Pulmonary artery endothelial cell (primary cell): ENCODE measurements at places on chromosomes 13 and 19. TPM values are rescaled to one million over a fixed set of nuclear protein-coding genes. Genes with fewer than 3 reads are reported as not detected.

NPHS1 gene
- total RNA-seq, result not detected in 2 replicates

GRCh38 chr19:5677580-5677979, 2.7 kb downstream of the MICOS13 start:
- DNase-seq, result no peak

DNA sequence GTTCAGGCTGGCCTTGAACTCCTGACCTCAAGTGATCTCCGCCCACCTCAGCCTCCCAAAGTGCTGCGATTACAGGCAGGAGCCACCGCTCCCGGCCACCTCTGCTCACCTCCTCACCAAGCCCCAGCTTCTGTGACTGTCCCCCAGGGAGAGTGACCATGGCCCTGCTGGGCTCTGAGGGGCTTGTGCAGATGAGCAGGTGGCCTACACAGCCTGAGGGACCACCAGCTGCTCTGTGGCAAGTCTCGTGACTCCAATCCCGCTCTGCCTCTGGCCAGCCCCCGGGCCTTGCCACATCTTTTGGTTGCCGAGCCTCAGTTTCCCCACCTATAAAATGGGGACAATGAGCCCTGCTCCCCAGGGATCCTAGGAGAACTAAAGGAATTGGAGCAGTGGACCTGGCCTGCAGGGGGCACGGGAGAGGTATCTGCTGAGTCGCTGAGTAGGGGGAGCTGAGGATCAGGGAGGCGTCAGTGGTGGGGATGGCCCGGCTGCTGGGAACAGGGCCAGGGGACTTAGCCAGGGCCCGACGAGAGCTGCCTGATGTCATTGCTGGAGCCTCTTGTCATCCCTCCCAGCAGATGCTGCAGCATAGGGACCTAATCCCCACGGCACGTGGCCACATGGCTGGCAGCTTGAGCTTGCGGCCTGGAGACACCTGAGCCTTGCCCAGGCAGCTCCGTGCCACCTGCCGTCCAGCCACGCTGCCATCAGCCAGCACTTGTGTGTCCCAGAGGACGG, 74.7 kb downstream of the GADD45B start:
- DNase-seq, result no peak

DNA sequence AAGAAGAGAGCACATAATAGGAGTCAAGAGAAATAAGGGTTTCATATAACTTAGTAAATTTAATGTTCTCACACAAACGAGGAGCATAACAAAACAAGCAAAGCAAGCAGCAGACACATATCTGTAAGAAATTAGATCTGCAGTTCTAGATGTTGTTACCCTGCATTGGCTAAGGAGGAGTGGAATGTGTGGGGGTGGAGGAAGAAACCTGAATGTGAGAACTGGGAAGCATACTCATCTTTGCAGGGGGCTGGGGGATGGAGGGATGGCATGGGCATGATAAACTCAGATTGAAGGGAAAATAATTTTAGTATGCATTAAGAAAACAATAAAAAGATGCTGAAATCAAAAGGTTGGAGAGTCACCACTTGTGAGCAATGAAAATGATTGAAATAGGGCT, 255.0 kb downstream of the LIG4 start:
- no peak for DNase-seq

DNA sequence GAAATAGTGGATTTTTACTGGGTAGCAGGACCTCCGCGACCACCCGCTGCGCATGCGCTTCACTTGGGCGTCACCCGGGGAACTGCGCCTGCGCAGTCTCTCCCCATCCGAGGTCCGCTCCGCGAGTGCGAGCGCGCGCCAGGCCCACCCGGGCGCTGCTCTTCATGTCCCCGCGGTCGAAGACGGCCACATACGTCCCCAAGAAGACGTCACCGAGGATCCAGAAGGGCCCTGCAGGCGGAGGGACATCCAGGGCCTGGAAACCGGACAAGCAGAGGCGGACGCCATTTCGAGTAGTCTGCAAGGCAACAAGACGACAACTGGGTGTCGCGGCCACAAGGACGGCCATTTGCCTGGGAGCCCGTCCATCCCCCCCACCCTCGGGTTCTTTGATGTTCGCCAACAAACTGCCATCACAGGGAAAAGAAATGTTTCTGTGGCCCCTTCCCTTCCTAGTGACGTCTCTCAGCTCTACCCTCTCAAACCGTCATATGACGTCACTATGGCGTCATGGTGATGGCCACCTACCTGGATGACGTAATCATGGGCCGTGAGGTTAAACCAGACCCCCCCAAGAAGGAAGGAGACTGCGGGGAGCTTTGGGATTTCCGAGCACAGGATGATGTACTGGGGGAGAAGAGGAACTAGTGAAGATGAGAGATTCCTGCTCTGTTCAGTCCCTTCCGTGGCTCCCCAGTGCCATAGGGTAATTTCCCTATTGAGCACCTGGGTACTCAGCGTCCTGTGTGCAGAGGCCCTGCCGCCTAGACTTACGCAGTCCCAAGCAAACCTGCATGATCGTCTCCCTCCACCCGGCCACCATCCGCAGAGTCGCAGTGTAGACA, 6.7 kb downstream of the NAPSA start:
- no peak for DNase-seq

- DNase-seq, result no peak
Measured at GRCh38 chr13:58151452-58151851, 519.9 kb downstream of the PCDH17 start.

DNA sequence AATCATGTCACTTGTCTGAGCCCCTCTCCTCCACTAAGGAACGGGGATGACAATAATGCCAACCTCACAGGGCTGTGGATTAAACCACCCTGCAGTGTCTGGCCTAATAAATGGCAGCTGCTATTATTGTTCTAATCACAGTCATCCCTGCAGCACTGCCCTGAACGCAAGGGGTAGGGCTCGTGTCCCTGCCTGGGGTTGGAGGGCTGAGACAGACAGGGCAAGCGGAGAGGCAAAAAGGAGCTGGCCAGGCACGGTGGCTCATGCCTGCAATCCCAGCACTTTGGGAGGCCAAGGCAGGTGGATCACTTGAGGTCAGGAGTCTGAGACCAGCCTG, 10.2 kb upstream of the KPTN start:
- no peak for DNase-seq

IL27RA gene
- total RNA-seq, result 4.1 and 8.6 TPM in 2 replicates

DNA sequence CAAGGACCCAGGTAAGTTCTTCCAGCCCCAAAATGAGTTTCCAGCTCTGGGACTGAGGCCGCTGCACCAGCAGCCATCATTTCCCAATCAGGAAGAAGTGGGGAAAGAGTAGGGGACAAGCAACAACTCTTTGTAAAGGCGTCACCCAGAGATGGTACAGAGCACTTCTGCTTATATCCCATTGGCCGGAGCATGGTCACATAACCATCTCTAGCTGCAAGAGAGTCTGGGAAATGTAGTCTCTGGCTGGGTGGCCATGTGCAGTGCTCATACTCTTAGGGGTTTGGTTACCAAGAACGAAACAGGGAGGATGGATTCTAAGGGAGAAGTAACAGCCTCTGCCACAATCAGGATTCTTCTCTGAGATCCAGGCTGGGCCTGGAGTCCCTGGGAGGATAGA, 26.3 kb downstream of the CKM start:
- DNase-seq, result no peak

DNA sequence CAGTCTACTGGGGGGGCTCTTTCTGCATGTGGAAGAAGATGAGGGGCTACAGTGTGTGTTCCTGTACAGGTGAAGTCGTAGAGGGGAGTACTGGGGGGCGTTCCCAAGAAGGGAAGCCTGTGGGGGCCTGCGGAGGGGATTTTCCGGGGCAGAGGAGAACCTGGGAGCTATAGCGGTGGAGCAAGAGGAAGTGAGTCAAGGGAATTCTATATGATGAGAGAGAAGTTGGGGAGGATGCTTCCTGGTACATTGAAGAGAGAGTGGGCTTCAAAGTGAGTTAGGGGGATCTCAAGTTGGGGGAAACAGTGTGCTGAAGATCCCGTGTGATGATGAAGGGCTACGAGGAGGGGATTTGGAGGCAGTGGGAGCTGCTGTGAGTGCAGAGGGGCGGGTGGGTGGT, 1.9 kb upstream of the CACNG8 start:
- no peak for DNase-seq

DNA sequence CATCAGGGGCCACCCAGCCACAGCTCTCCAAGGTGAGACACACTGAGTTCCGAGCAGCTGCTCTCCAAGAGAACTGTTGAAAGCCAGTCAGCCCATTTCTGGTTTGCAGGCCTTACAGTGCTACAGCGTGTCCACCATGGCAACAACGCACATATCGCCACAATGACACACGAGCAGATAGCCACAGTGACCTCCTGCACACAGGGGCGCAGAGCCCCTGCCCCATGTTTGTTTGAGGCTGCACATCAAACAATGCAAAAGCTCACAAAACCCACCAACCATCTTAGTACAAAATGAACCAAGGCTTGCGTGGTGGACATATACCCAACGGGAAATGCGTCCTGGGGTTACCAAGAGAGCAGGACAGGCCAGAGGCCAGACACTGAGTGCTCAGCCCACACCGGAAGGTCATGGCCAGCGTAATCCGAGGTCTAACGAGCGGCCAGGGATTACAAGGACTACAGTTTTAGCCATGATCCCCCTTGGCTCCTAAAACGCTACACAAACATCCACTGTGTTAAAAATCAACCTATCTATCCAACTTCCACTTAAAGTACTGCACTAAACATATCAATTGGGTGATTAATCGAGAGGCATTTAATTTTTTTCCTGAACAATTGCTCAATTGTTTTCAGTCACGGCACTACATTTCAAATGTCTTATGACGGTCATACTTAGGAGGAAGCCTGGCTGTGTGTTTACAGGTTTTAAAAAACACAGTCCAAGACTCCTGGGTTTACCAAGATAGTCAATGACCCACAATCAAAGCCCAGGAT, 56.0 kb downstream of the STK24 start:
- no peak for DNase-seq

DNA sequence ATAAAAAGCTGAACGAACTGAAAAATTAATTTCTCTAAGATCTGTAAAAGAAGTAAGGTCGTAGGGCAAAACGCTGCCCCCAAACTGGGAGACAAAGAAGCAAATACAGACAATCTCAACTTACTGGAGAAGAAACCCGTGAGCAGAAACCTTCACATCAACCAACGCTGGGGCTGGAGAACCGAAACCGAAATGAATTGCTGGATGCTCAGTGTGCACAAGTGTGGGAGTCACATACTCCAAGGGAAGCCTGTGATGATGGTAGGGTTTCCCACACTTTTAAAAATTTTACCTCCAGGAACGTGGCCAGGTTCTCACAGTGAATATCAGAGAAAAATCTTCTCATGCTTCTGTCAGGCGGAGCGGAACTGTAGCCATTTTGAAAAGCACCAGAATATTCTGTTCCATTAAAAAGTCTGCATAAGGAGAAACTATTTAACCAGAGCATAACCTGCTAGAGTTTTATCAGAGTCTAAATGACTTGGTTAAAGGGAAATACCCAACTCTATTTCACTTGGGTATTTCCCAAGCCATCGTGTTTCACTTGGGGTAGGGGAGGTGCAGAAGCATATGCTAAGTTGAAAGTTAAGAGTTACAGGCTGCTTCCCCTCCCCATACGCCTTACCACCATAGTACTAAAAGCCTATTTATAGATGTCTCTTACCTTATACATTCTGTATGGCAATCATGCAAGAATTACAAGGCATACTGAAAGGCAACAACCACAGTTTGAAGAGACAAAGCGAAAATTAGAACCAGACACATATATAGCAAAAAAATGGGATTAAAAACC, 110.5 kb upstream of the SLITRK1 start:
- no peak for DNase-seq

KLK14 gene
- not detected in 2 replicates for total RNA-seq

DNA sequence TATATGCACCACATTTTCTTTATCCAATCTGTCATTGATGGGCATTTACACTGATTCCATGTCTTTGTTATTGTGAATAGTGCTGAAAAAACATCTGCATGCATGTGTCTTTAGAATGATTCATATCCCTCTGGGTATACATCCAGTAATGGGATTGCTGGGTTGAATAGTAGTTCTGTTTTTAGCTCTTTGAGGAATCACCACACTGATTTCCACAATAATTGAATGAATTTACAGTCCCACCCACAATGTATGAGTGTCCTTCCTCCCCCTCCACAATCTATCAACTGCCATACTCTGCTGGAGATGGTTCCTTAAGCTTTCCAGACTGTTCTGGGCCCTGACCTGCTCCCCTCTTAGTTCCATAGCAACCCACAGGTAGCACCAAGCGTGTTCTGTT, 667.0 kb downstream of the LIG4 start:
- DNase-seq, result no peak

DNA sequence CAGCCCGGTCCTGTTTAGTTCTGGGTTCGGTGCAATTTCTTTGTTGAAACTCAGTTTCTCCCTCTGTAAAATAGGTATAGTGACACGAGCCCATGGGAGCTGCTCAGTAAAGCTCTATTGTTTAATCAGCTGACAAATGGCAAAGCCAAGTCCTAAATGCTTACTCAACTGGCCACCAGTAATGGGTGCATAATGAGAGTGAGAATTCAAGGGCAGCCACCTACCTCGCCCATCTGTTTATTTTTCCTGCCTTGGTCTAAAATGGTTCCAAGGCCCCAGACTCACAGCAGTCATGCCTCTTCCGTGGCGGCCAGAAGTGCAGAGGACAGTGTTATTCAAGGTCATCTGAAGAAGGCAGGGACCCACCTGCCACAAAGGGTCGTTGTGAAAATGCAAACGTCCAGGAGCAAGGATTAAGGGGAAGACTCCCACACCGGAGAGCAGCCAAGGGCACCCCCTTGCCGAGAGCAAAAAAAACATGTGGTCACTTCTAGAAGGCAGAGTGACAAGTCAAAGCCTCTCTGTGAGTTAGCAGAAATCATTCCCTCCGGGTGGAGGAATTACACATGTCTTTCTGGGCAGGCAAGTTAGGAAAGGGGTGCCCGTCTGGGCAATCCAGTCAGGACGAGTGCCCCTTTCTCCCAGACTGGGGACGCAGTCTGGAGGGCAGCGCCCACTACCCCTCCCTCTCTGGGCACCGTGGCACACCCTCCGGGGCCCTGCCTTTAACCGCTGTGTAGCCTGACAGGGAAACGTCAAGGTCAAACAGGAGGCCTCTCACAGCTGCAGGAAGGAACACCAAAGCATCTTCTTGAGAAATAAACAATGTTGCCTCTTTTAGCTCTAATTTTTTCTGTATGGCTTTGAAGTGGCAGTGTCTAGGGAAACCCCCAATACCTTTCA, 186.2 kb downstream of the FOXO1 start:
- no peak for DNase-seq

GRCh38 chr13:42322806-42323205, 50.9 kb downstream of the AKAP11 start:
- DNase-seq, result no peak

SLC6A16 gene
- total RNA-seq, result 0.07 and 0.13 TPM in 2 replicates

DNA sequence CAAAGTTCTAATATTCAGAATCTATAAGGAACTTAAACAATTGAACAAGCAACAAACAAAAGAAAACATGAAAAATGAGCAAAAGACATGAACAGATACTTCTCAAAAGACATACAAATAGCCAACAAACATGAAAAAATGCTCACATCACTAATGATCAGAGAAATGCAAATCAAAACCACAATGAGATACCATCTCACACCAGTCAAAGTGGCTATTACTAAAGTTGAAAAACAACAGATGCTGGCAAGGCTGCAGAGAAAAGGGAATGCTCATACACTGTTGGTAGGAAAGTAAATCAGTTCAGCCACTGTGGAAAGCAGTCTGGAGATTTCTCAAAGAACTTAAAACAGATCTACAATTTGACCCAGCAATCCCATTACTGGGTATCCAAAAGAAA, 74.3 kb downstream of the CRYL1 start:
- no peak for DNase-seq

- DNase-seq, result no peak
Measured at GRCh38 chr19:2111886-2112285, 15.2 kb downstream of the IZUMO4 start.

- no peak for DNase-seq
Measured at GRCh38 chr13:47000165-47000564, 103.3 kb upstream of the HTR2A start.

GRCh38 chr13:44868397-44868796, 120.9 kb downstream of the NUFIP1 start:
- no peak for DNase-seq

RASAL3 gene
- total RNA-seq, result 0.60 and 0.79 TPM in 2 replicates

DCLK1 gene
- total RNA-seq, result 1.5 and 2.2 TPM in 2 replicates
